NCI-H2081 treated with DMSO at 0.1 percent for 48 hours (cell line): ENCODE measurements at places on chromosomes 5 and 9.

DNA sequence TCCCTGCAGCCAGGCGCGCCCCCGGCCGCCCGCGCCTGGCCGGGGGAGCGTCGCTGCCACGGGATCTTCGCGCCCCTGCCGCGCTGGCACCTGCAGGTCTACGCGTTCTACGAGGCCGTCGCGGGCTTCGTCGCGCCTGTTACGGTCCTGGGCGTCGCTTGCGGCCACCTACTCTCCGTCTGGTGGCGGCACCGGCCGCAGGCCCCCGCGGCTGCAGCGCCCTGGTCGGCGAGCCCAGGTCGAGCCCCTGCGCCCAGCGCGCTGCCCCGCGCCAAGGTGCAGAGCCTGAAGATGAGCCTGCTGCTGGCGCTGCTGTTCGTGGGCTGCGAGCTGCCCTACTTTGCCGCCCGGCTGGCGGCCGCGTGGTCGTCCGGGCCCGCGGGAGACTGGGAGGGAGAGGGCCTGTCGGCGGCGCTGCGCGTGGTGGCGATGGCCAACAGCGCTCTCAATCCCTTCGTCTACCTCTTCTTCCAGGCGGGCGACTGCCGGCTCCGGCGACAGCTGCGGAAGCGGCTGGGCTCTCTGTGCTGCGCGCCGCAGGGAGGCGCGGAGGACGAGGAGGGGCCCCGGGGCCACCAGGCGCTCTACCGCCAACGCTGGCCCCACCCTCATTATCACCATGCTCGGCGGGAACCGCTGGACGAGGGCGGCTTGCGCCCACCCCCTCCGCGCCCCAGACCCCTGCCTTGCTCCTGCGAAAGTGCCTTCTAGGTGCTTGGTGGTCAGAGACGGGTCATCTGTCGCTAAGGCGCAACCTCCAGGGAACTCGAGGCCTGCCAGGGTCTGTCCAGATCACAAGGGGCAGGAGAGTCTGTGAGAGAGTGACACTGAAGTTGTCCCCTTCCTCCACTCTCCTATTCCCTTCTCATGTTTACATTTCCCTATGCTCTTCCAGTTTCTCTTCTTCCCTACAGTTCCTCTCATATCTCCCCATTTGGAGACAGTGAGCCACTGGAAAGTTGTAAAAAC lies 1.3 kb downstream of the GPR150 start:
- no peak for DNase-seq

GRCh38 chr5:172322028-172322965 lies 38.7 kb upstream of the UBTD2 start:
- DNase-seq: peak; percentile 26

DNA sequence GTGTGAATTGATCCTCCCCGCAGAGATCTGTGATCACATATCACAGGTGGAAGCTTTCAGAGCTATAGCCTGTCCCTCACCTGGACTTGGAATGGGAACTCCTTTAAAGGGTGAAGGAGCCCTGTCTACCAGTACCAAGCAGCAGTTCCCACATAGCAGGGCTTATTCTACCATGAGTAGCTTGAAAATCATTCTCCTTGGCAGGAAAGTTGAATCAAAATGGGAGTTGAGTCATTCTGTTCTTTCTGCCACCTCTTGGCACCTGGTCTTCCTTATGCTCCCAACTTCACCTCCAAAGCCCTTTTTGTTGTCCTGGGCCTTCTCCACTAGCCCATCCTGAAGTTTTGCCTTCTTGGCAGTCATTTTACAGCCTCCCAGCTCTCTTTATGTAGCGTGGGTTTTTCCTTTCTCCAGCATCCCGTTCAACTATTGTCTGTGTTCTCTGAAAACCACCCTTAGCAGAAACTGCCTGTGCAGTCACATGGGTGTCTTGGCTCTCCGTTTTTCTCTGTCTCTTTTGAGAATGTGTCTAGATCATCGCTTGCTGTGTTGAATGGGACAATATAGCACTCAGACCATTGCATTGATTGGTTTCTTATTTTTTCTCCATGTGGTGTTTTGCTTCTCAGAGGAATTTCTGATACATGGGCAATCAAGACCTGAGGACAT lies 222.2 kb downstream of the AOPEP start:
- DNase-seq: no peak

DNA sequence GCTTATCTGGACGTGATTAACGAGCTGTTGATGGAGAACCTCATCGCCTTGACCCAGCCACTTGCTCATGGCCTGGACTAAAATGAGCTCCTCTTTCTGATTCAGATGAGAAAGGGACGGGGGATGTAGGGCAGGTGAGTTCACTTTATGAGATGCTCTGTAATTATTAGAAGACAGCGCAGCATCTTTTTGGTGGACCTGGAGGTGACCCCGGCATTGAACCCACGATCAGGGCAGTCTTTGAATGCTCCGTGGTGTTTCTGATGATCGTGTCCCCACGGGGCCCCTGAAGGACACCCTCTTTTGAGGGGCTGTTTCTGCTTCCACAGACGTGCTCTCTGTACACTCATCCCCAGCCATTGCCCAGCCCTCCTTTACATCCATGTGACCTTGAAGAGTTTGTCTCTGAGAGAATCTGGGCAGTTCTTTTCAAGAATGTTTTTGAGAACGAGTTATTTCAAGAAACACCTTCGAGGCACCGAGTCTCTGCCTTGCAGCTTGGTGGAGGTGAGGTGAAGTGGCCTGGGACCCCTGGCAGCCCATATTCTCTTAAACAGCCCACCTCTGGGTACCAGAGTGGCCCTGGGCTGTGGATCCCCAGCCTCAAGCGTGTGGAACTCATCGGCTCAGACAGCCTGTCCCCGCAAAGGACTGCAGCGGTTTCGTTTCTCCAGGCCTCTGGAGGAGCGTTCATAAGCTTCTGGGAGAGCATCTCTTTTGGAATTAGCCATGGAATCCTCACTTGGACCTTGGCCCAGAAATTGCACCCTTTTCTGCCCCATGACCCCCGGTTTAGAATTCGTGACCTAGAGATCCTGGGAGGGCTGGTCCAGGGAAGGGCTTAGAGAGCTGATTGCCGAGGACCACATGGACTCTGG lies 50.3 kb downstream of the COL5A1 start:
- no peak for DNase-seq

- DNase-seq: no peak
These were observed 743.3 kb upstream of the CDH6 start for GRCh38 chr5:30450153-30450552.

- DNase-seq: no peak
These were observed 44.5 kb downstream of the ERCC6L2 start for GRCh38 chr9:95920017-95920416.

- no peak for DNase-seq
These were observed 1838.7 kb upstream of the CDH9 start for GRCh38 chr5:28877050-28877449.

- no peak for DNase-seq
These were observed at the start of gene ARL10 for GRCh38 chr5:176365351-176366231. ARL10 (plus strand) TSS chr5:176365487; CDS start chr5:176365564, 77 bp downstream.

DNA sequence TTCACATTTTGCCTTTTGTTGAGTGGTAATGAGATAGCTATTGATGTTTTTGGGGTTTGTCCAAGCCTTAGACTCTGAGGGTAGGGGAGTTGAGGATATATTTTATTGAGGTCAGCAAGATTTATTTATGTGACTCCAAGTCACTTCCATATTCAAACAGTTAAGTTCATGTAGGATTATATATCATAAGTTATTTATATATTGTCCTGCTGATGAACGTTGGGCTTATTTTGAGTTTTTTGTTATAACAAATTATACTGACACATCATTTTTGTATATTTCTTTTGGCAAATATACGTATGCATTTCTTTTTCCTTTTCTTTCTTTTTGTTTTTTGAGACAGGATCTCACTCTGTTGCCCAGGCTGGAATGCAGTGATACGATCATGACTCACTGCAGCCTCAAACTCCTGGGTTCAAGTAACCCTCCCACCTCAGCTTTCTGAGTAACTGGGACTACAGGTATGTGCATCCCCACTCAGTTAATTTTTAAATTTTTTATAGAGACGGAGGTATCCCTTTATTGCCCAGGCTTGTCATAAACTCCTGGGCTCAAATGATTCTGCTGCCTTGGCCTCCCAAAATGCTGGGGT lies 23.5 kb upstream of the IL12B start:
- no peak for DNase-seq

- no peak for DNase-seq
These were observed 1.9 kb downstream of the MLANA start for GRCh38 chr9:5892456-5893133.

- DNase-seq: no peak
These were observed 83.5 kb upstream of the BOD1 start for GRCh38 chr5:173699966-173700365.

DNA sequence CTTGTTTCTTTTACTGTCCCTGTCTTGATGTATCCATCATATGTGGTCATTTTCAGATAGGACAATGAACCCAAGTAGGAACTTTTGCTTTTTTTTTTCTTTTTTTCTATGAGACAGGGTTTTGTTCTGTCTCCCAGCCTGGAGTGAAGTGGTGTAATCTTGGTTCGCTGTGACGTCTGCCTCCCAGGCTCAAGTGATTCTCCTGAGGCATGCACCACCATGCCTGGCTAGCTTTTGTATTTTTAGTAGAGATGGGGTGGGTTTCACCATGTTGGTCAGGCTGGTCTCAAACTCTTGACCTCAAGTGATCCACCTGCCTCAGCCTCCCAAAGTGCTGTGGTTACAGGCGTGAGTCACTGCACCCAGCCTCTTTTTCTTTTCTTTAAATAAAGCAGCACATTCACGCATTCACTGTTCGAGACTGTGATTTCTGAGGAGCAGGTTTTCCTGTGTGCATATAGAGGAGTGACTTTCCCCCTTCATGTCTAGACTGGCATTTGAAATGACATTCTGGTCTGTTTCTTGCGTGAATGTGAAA lies 448.5 kb downstream of the KDM4C start:
- no peak for DNase-seq

DNA sequence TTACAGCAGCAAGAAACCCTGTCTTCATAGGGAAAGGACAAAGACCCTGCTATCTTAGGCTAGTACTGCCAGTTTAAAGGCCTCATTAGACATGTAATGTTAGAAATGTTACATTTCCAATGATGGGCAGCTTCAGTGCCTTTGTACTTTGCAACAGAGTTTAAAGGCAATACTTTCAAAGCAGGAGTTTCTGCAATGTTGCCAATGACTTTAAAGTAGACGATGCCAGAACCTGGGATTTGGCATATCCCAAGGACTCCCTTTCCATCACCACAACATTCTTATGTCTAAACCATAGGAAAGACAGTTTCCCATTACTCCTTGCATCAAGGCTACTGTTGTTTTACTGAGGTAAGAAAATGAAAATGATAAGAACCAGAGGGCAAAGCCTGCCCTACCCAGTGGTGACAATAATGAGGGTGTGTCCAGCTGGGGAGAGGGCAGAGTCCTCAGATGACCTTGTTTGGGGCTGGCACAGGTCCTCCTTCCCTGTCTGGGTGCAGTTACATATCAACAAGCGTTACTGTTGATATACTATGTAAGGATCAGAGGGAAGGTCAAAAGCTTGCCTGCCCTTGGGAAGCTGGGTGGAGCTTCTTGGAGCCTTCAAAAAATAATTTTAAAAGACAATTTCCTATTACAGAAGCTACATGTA lies 27.5 kb upstream of the MLANA start:
- no peak for DNase-seq
